ENCODE measurements at places on chromosomes 6 and 20. TPM values are rescaled to one million over a fixed set of nuclear protein-coding genes. Genes with fewer than 3 reads are reported as not detected.

- H3K36me3 ChIP-seq, result no peaks in the 10 kb centered on the region
- DNase-seq, result no peak
- no peak within 1 kb of the TSS for H3K27ac ChIP-seq
- H3K27me3 ChIP-seq, result no peaks in the 10 kb centered on the region
These were observed at the start of gene PTCHD4 for GRCh38 chr6:48111143-48111506. Gene PTCHD4, minus strand, starts transcription at chr6:48111197. Its CDS starts 42,240 bp downstream, at chr6:48068957.

DNA sequence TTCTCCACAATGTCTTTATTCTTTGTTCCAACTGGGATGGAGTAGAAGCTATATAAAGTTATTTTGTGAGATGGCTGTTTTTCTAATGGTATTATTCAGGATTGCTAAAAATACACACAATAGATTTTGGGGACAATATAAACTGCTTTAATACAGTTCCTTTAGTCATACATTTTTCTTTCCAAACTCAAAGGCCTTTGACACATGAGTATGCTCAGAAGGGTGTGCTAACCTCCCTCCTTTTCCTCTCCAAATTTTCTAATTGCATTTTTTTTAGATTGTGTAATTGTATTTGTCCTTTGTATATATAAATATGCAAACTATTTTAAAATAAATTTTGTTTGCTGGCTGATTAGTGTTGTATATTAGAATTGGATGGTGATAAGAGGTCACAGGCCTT lies 119.6 kb upstream of the FOXO3 start:
- no peak overlapping the region for H3K27ac ChIP-seq
- no peak for DNase-seq
- peaks cover 10% of the 10 kb centered on the region for H3K4me1 ChIP-seq
- no peaks in the 10 kb centered on the region for H3K27me3 ChIP-seq
- H3K4me3 ChIP-seq, result no peak overlapping the region
- peaks cover 2% of the 10 kb centered on the region for H3K36me3 ChIP-seq

GRCh38 chr6:110446405-110446804 lies 30.0 kb downstream of the SLC22A16 start:
- no peak for DNase-seq
- no peak overlapping the region for H3K27ac ChIP-seq
- H3K4me1 ChIP-seq, result no peaks in the 10 kb centered on the region

- no peaks in the 10 kb centered on the region for H3K4me1 ChIP-seq
- peaks cover 24% of the 10 kb centered on the region for H3K27me3 ChIP-seq
- H3K4me3 ChIP-seq, result no peak overlapping the region
- H3K36me3 ChIP-seq, result peaks cover 4% of the 10 kb centered on the region
These were observed 79.8 kb downstream of the TBC1D7 start for GRCh38 chr6:13248584-13248985.

- peaks cover 4% of the 10 kb centered on the region for H3K4me1 ChIP-seq
- H3K27ac ChIP-seq, result no peak overlapping the region
- peaks cover 12% of the 10 kb centered on the region for H3K36me3 ChIP-seq
- no peak overlapping the region for H3K4me3 ChIP-seq
These were observed 74.8 kb upstream of the PLN start for GRCh38 chr6:118473266-118473665.

- no peak overlapping the region for H3K4me3 ChIP-seq
- H3K36me3 ChIP-seq, result no peaks in the 10 kb centered on the region
- H3K27me3 ChIP-seq, result peaks cover 67% of the 10 kb centered on the region
These were observed 290.2 kb downstream of the PHACTR1 start for GRCh38 chr6:13006578-13007300.

GRCh38 chr20:11200423-11200822 lies 526.6 kb upstream of the JAG1 start:
- H3K36me3 ChIP-seq, result no peaks in the 10 kb centered on the region
- no peak overlapping the region for H3K4me3 ChIP-seq
- peaks cover 10% of the 10 kb centered on the region for H3K27me3 ChIP-seq
- DNase-seq, result no peak
- no peak overlapping the region for H3K27ac ChIP-seq

DNA sequence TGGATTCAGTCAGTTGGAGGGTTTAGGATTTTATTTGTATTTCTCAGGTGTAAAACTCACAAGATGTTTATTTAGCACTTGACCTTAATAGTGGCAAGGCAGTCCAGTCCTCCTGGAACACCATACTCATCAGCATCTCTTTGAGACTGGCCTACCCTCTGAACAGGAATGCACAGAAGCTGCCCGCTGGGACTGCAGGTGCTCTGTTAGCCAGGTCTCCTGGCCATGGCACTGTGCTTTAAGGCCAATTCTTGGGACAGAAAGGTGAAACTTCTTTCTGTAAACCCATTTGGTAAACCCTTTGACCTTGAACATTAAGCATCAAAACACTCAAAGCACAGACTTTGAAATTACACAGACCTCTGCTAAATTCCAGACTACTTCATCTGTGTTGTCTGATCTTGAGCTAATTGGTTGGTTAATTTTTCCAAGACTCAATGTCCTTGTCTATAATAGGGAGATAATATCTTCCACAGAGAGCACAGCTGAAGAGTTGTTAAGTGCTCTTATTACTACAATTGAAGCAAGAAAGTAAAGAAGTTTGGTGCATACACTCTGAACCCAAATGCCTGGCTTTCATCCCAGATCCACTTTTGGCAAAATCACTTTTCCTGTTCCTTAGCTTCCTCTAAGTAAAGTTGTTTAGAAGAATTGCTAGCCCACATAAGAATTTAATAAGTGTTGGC lies 54.9 kb upstream of the NT5E start:
- DNase-seq, result no peak
- H3K27me3 ChIP-seq, result no peaks in the 10 kb centered on the region
- H3K27ac ChIP-seq, result no peak overlapping the region
- H3K4me1 ChIP-seq, result no peaks in the 10 kb centered on the region
- H3K4me3 ChIP-seq, result no peak overlapping the region

- DNase-seq, result no peak
- no peaks in the 10 kb centered on the region for H3K4me1 ChIP-seq
- peaks cover under 1% of the 10 kb centered on the region for H3K27me3 ChIP-seq
- H3K27ac ChIP-seq, result no peak overlapping the region
- no peak overlapping the region for H3K4me3 ChIP-seq
These were observed 223.9 kb downstream of the PHF3 start for GRCh38 chr6:63859528-63859927.

Gene TAP2
- total RNA-seq, result 92.6 TPM

Gene RNF144B
- total RNA-seq, result 2.3 TPM

Measured in T-helper 17 cell (primary cell).